ENCODE measurements at places on chromosomes 4 and X. TPM values are rescaled to one million over a fixed set of nuclear protein-coding genes. Genes with fewer than 3 reads are reported as not detected.

DNA sequence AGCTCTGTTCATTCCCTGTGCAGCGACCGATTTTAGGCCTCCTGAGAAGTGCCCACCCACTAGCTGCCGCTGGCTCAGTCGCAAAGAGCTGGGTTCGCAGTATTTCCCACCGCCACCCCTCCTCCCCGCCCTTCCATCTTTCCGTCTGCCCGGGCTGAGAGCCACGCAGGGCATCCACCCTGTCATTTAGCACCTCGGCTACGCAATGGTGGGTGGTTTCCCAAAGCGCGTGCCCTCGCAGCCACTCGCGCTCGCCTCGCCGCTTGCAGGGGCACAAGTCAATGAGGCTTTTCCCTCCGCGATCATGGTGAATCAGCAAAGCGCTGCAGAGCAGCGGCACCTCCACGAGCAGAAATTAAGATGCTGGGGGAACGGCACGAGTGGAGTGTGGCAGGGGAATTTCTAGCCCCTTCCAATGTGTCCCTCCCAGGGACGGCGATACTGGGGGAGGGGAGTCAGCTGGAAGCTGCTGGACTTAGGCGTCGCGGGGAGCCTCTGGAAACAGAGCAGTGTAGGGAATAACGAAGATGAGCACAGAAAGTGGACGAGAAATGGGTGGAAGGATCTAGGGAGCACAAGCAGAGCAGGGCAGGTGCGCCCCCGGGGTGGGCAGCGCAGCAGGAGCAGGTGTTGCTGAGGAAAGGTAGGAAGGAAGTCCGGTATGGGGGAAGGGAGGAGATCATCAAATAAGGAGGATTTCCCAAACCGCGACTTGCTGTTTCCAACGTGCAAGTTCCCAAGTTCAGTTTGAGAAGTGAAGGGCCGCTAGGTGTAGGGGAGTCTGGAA is 2.4 kb upstream of the PTCHD1 start:
- DNase-seq = no peak

DNA sequence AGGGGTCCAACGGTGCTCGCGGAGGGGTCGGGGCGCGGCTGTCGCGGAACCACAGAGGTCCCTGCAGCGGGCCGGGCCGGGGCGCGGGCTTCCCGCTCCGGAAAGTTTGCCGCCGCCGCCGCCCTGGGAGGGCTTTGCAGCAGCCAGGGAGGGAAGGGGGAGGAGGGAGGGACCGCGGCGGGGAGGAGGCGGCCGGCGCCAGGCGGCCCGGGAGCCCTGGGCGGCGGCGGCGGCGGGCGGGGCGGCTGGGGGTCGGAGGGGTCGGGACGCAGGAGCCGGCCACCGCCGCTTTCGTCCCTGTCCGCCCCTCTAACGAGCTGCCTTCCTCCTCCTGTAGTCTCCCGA is 375 bp downstream of the FGFR3 start:
- no peak for DNase-seq

GRCh38 chrX:80431505-80431832 is 11.2 kb downstream of the TENT5D start:
- no peak for DNase-seq

Gene IL2RG
- 14.0 TPM for total RNA-seq

DNA sequence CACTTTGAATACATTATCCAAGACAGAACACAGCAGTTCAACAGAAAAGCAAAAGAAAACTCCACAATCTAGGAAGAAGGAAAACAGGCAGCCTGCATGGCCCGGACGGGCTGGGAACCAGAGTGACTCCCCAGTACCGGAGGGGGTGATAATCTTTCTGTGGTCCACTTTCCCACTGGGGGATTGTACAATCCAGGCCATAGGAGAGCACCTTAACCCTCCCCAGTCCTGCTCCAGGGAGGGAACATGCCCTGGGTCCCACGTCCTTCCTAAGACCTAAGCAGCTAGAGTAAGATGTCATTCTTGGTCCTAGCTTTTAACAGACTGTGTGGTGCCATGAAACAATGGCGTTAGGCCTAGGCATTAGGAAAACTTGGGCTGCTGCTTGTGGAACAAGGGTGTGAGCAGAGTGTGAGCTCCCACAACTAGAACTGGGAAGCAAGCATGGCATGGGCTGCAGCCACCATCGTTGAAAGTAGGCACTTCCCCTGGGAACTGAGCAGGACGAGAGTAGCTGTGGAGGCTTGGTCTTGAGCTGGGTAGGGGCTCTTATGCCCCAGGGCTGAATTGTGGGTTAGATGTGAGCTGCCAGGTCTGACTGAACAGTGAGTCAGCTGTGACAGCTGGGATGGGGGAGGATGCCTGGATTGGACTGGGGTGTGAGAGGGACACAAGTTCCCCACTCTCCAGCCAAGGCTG is 42.4 kb downstream of the NAT8L start:
- no peak for DNase-seq

- DNase-seq = no peak
Observed at GRCh38 chr4:80029364-80029763, 43.7 kb downstream of the ANTXR2 start.

Gene SLC25A6
- 248 TPM for total RNA-seq

DNA sequence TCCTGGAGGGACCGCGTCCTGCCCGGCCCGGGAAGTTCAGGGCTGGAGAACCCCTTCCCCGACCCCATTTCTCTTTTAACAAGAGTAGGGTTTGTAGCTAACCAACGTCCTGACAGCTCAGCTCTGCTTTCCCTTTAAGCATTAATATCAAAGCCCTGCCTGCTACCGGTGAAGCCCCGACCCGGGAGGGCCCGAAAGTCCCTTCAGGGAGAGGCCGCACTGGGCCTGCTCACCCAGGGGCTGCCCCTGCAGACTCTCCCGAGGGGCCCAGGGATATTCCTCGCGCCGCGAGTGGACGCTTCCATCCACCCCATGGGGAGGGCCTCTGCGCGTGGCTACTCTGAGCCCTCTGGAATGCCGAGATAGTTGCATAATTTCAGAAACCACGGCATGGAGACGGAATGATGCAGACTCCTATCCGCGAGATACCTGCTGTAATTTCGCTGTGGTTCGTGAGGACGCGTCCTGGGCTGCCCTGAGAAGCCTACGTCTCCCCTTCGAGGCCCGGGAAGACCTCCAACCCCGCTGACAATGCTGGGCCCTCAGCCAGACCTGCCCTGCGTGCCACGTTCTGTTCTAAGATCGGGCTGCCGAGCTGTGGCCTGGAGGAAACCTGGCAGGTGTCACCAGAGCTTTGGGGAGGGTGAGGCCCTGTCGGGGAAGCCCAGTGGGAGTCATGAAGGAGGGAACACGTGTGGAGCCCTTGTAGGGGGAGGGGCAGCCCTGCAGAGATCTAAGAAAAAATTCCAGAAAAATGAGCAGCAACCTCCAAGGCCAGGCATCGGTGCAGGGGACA is 999 bp upstream of the CTBP1 start:
- peak; percentile 91 for DNase-seq

DNA sequence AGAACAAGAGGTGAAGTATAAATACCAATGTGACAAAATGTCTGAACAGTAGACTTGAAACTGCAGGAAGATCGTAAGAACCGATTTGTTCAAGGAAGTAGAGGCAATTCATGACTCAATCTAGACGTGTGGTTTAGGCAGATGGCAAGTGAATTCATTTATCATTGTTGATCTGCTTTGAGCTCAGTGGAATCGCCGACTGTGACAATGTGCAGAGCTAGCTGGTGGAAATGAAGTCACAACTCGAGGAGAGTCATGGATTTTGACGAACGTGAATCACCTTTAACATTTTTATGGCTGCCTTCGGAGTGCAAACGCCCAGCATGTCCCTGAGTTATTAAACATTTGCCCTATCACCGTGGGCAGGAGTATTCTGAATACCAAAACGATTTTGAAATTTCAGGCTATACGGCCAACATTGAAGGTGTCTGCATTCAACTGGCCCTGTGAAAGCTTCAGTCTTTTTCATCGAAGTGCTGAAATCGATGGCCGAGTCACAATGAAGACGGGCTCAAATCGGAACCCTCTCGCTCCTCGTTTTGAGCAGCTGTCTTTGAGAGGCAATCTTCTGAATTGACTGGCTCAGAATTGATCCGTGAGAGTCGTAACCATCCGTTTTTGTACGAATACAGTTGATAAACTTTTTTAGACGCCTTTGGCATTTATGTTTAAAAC is 689 bp upstream of the OGT start:
- no peak for DNase-seq

- DNase-seq = no peak
Observed at GRCh38 chrX:75746891-75747639, 38.0 kb downstream of the MAGEE2 start.

DNA sequence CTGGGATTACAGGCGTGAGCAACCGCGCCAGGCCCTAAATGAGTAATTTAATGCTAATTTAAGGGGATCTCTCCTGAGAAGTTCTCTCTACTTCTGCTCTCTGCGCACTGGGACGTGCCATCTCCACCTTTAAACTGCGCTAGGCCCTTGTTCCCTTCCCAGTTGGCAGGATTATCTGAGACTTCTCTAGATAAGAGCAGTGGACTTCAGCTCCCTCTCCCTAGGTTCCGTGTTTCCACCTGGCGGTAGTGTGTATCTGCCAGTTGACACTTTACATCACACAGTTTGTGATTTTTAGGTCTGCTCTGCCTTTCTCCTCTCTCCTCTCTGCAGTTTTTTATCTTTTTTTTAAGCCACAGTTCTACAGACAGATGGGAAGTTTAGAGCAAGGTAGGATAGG is 40.2 kb downstream of the ARHGAP10 start:
- no peak for DNase-seq

Gene CLTRN
- total RNA-seq = 1.3 TPM

Gene FAM53A
- total RNA-seq = 1.2 TPM

Gene ENPEP
- 1.3 TPM for total RNA-seq

DNA sequence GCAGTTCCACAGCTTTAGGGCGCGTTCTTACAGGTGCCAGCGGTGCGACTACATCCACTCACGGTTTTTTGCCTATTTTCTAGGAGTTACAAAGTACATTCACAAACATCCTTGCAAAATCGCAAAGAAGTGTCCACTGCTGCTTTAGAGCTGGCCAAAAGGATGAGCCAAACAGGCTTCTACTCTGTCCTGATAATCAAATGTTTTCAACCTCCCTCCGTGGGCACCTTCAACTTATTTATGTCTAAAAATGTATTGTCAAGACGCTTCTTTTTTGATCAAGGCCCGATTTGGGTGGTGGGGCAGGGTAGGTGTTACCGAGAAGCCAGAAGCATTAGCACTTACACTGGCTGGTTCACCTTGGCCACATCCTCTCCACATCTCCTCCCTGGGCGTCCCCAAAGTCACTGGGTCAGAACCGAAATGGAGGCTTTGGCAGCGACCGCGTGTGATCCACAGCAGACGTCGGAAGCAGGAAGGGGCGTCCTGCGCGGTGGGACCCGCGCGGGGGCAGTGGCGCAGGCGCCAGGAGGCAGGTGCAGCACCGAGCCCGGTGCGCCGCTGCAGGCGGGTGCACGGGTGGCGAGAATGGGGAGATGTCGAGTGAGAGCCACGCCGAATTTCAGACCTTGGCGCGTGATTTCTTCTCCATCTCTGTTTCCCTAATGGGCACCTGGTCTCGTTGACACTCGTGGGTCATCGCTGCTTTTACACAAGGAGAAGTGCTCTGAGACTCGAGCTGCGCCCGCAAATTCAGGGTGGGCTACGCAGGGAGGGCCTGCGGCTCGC is 16.9 kb downstream of the NKX3-2 start:
- DNase-seq = peak; percentile 78

Gene DRP2
- 0.08 TPM for total RNA-seq

- no peak for DNase-seq
Observed at GRCh38 chrX:134671294-134671693, 13.0 kb upstream of the PLAC1 start.

- DNase-seq = no peak
Observed at GRCh38 chr4:62953752-62954151, 1455.5 kb downstream of the TECRL start.

- no peak for DNase-seq
Observed at GRCh38 chrX:3161681-3162080, 120.4 kb downstream of the ARSF start.

DNA sequence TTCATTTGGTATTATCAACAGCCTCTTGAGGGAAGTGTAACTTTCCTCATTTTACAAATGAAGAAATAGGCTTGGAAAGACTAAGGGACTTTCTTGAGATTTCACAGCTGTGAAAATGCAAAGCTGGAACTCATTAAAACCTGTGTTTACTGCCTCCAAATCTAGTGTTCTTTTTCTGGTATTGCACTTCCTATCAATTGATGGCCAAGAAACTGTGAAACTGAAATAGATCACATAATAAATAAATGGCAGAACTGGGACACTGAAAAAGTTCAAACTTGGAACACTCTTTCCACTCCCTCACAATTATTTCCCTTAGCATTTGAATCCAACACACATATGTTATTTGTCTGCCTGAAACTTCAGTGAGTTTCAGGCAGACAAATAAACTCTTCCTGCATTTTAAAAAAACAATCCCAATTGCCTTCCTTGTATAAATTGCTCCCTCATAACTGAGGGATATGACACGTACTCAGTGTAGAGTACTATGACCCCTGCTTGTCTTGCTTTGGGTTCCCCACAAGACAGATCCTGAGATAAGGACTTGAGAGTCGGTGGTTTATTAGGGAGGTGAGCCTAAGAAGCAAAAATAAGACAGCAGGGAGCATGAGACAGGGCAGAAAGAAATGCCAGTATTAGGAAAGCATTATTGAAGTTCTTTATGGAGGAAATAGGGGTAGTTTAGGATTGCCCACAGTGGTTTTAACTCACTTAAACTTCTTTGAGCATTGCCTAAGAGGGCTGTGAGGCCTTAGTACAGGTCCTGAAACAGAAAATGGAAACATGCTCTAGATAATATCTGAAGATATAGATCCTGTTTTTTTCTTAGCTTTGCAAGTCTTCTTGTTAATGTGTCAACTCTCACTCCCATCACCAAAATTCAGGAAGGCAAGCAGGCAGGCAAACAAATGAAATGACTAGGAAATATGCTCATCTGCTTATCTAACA is 33.9 kb downstream of the RTL3 start:
- DNase-seq = no peak

DNA sequence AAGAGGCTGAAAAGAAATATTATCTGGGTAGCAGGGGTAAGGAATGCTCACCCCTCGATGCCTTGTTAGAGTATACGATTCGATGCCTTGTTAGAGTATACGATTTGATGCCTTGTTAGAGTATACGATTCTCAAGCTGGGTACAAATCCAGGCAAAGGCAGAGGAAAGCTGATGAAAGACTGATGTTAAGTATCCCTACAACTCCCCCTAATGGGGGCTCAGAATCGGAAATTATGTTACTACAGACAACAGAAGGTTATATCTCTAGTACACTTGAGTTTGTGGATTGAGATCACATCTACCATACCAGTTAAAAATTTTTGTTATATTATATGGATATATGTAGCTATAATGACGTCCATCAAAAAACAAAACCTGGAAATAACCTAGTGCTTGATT is 4.8 kb downstream of the LRRC66 start:
- no peak for DNase-seq

GRCh38 chr4:39363773-39364393 is 2.3 kb downstream of the RFC1 start:
- no peak for DNase-seq

DNA sequence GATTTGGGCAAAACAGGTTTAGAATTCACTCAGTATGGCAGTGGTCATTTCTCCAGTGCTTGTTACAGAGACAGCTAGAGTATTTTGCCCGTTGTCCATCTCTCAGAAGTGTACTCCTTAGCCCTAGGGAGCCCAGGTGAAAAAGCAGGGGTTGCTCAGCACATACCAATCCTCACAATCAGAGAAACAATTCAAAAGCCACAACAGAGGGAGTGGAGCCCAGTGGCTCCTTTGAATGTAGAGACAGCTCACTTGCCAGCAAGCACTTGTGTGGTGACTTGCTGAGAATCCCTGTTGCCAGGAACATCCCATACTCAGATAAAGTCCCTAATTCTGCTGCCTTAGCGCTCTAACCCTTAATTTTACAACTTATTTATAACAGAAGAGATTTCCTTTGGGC is 1488.3 kb downstream of the RPA4 start:
- no peak for DNase-seq

Data from lower leg skin (tissue), 4 donors.